ENCODE measurements at places on chromosomes 2 and 18. TPM values are rescaled to one million over a fixed set of nuclear protein-coding genes. Genes with fewer than 3 reads are reported as not detected.
A peak's percentile ranks its signal among the peaks of the same experiment; 100 is the strongest.

DNA sequence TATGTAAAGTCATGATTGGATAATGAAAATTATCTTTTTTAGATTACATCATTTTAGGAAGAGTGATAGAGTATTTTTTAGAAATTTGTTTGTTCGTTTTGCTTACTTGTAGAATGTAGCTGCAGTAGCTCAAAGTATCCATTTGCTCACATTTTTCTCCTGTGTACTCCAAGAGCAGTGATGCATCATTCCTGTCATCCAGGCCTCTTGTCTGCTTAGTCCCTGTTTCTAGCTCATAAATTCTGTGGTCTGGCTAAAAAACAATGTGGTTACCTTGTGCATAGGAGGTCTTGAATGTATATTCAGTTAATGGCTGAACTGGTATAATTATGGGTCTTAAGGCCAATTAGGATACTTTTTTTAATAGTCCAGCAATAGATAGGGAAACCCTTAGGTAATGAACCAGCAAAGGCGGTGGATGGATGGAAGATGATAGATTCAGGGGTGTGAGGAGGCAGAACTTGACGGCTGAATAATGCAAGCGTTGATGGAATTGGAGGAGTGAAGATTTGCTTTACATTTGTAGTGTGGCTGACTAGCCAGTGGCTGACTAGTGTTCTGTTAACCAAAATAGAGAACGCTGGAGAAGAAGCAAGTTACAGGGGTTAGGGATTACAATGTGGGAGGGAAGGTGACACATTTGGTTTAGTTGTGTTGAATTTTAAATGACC, 145.0 kb downstream of the ZNF407 start:
- no peak overlapping the region for H3K4me3 ChIP-seq
- no peak overlapping the region for H3K27ac ChIP-seq
- H3K36me3 ChIP-seq: no peaks in the 10 kb centered on the region
- H3K4me1 ChIP-seq: no peaks in the 10 kb centered on the region

- H3K27me3 ChIP-seq: no peaks in the 10 kb centered on the region
- no peak for DNase-seq
- H3K36me3 ChIP-seq: peaks cover 4% of the 10 kb centered on the region
Measured at GRCh38 chr2:101854877-101855276, 136.9 kb upstream of the IL1R2 start.

- H3K4me1 ChIP-seq: no peaks in the 10 kb centered on the region
- peaks cover 5% of the 10 kb centered on the region for H3K27me3 ChIP-seq
- H3K27ac ChIP-seq: no peak overlapping the region
- no peaks in the 10 kb centered on the region for H3K36me3 ChIP-seq
Measured at GRCh38 chr2:136538489-136538888, 226.9 kb upstream of the THSD7B start.

DNA sequence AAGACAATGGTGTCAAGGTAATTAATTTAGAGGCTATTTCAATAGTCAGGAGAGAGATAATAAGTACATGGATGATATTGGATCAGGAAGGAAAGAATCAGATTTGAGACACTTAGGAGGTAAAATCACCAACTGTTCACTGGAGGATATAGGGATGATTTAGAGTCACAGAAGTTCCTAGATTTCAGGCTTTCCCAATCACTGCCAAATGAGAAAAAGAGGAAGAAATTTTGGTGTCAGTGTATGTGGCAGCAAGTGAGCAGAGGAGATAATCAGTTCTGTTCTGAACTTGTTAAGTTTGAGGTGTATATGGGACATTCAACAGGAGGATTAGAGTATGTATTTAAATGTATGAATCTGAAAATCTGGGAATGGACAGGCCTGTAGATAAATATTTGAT, 640.4 kb downstream of the NR4A2 start:
- H3K27me3 ChIP-seq: no peaks in the 10 kb centered on the region
- no peak overlapping the region for H3K27ac ChIP-seq
- no peaks in the 10 kb centered on the region for H3K36me3 ChIP-seq

GRCh38 chr2:215269397-215270117, 42.3 kb upstream of the ATIC start:
- peak; percentile 71 for DNase-seq
- peaks cover 3% of the 10 kb centered on the region for H3K27me3 ChIP-seq
- no peak overlapping the region for H3K27ac ChIP-seq
- H3K36me3 ChIP-seq: no peaks in the 10 kb centered on the region
- H3K4me1 ChIP-seq: peaks cover 8% of the 10 kb centered on the region

DNA sequence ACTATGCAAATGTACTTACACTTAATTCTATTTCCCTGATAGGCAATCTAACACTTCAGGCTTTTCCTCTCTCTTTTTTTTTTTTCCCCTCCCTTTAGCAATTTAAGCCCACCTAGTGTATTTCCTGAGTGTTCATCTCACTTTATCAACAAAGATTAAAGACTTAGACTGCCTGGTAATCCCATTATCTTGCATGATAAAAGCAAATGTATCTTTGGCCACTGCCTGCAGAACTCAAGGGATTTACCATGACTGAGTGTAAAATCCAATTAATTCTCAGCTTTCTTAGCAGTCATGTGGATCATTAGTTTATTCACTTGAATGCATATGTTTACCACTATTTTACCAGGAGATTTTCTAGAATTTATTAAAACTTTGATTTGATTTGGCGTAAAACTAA, 1102.2 kb upstream of the GYPC start:
- no peaks in the 10 kb centered on the region for H3K4me1 ChIP-seq
- H3K36me3 ChIP-seq: no peaks in the 10 kb centered on the region
- H3K4me3 ChIP-seq: no peak overlapping the region

- peaks cover 3% of the 10 kb centered on the region for H3K27me3 ChIP-seq
- no peak overlapping the region for H3K4me3 ChIP-seq
- peak; percentile 3 for DNase-seq
- H3K36me3 ChIP-seq: no peaks in the 10 kb centered on the region
Measured at GRCh38 chr2:177604271-177605065, 211.9 kb downstream of the AGPS start.

- no peaks in the 10 kb centered on the region for H3K4me1 ChIP-seq
- H3K27ac ChIP-seq: no peak overlapping the region
- H3K4me3 ChIP-seq: no peak overlapping the region
Measured at GRCh38 chr2:120776649-120777048, 41.0 kb downstream of the GLI2 start.

DNA sequence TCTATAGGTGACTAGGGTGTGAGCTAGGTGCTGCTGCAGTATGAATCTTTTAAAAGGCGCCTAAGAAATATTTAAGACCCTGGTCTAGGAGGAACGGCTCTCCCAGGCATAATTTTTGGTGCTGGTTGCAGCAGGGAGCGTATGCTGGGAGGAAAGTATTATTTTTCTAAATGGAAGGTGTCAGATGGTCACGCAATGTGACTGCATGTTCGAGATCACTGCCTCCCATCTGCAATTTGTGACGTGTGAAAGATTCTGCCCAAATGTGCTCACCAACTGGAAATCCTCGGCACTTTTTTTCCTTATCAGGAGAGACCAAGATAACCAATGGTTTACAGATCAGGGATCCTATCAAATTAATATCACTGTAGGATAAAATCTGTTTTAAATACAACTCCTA, 95.6 kb upstream of the KLHL14 start:
- H3K27me3 ChIP-seq: no peaks in the 10 kb centered on the region
- H3K36me3 ChIP-seq: no peaks in the 10 kb centered on the region
- no peak for DNase-seq
- no peak overlapping the region for H3K4me3 ChIP-seq
- no peak overlapping the region for H3K27ac ChIP-seq

DNA sequence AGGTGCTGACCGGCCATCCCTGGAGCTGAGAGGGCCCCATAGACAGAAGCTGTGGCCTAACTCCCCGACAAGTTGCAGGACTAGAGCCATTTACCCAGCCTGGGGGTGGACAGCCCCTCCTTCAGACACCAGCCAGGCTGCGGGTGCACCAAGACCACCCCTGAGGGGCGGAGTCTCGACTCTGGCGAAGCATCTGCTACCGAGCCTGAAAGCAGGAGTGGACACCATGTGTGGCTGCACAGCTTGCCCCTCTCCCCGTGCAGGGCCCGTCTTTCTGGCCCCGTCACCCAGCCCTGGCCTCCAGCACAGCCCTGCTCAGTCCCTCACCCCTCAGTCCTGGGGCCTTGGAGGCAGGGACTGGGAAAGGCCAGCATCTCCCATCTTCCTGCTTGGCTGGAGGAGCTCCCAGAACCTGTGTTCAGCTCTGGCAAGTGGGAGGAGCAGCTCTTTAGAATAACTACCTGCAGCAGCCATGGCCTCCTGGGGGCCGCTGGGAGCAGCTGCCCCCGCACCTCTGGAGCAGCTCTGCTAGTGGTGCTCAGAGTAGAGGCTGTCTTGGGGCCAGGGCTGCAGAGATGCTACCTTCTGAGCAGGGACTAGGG, 275.8 kb downstream of the NDUFA10 start:
- peaks cover 16% of the 10 kb centered on the region for H3K4me1 ChIP-seq
- H3K27me3 ChIP-seq: no peaks in the 10 kb centered on the region
- no peak overlapping the region for H3K4me3 ChIP-seq
- H3K36me3 ChIP-seq: no peaks in the 10 kb centered on the region
- DNase-seq: no peak

DNA sequence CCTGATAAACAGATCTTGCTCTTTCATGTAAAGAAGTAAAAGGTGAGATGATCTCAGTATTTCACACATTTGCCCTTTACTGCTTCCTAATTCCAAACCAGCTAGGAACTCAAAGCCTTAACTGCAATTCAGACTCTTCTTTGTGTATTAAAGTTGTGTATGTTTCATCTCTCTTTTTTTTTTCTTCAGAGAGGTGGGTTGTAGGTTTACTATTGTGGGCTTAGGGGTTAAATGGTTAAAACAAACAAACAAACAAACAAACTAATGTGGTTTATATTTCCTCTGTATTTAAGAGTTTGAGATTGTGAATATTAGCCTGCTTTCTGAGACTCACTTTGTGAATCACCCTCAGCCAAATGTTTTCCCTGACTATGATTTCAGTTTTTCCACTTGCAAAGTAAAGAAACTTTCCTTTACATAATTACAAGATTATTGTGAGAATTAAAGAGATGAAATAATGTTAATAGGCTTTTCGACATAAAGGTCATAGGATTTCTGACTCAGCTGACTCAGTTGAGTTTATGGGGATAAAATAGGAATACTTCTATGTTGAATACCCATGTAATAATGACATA, 2.8 kb downstream of the GULP1 start:
- H3K27ac ChIP-seq: no peak overlapping the region
- no peak overlapping the region for H3K4me3 ChIP-seq
- no peaks in the 10 kb centered on the region for H3K36me3 ChIP-seq
- DNase-seq: no peak

GRCh38 chr2:216743781-216744180, 48.4 kb upstream of the IGFBP5 start:
- no peak overlapping the region for H3K4me3 ChIP-seq
- DNase-seq: no peak
- no peaks in the 10 kb centered on the region for H3K36me3 ChIP-seq
- H3K4me1 ChIP-seq: no peaks in the 10 kb centered on the region
- peaks cover 5% of the 10 kb centered on the region for H3K27me3 ChIP-seq

DNA sequence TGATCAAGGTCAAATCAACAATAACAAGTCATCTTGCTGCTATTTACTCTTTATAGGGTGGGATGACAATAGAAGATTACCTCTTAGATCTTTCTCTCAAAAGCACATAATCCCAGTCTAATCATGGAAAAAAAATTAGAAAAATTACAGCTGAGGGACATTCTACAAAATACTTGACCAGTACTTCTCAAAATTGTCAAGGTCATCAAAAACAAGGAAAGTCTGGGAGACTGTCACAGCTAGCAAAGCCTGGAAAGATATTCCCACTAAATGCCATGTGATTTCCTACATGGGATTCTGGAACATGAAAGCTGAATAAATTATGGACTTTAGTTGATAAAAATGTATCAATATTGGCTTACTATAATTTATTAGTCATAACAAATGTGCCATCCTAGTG, 276.2 kb downstream of the RNF144A start:
- H3K27me3 ChIP-seq: no peaks in the 10 kb centered on the region
- no peak for DNase-seq
- H3K36me3 ChIP-seq: no peaks in the 10 kb centered on the region
- H3K27ac ChIP-seq: no peak overlapping the region

- no peaks in the 10 kb centered on the region for H3K27me3 ChIP-seq
- H3K27ac ChIP-seq: no peak overlapping the region
- H3K4me1 ChIP-seq: no peaks in the 10 kb centered on the region
- peak; percentile 22 for DNase-seq
Measured at GRCh38 chr2:36650031-36650829, 46.3 kb upstream of the VIT start.

DNA sequence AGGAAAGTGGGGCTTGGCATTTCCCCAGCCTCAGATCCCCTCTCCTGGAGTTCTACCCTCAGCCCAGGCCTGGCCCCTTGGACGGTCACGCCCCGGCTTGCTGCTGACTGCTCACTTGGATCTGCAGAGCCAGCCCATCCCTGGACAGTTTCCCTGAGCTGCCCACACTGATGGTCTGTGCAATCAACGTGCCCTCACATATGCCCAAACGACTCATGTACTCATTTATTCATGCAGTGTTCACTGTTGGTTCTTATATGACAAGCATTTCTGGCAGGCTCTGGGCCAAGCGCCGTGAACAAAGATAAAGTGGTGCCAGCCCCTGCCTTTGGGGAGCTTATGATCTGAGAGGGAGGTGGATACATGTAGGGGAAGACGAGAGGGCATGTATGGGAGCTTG, 20.3 kb upstream of the GLI2 start:
- DNase-seq: no peak
- no peak overlapping the region for H3K27ac ChIP-seq
- H3K4me1 ChIP-seq: no peaks in the 10 kb centered on the region
- H3K4me3 ChIP-seq: no peak overlapping the region
- H3K36me3 ChIP-seq: no peaks in the 10 kb centered on the region
- H3K27me3 ChIP-seq: peaks cover 2% of the 10 kb centered on the region

CYB5A gene
- total RNA-seq: 62.4 TPM

NEU4 gene
- 0.38 TPM for total RNA-seq

PDE11A gene
- total RNA-seq: not detected

REG3G gene
- total RNA-seq: not detected

NEB gene
- total RNA-seq: 0.18 TPM

TWSG1 gene
- 13.3 TPM for total RNA-seq

STK11IP gene
- 26.4 TPM for total RNA-seq

GCKR gene
- total RNA-seq: not detected

Data from activated CD8-positive, alpha-beta T cell treated with anti-CD3 and anti-CD28 coated beads for 36 hours (primary cell).